CD8-positive, alpha-beta T cell (primary cell): ENCODE measurements at places on chromosomes 5 and 9. TPM values are rescaled to one million over a fixed set of nuclear protein-coding genes. Genes with fewer than 3 reads are reported as not detected.

GRCh38 chr5:131974016-131974415 lies 28.6 kb upstream of the MEIKIN start:
- DNase-seq, result no peak

DNA sequence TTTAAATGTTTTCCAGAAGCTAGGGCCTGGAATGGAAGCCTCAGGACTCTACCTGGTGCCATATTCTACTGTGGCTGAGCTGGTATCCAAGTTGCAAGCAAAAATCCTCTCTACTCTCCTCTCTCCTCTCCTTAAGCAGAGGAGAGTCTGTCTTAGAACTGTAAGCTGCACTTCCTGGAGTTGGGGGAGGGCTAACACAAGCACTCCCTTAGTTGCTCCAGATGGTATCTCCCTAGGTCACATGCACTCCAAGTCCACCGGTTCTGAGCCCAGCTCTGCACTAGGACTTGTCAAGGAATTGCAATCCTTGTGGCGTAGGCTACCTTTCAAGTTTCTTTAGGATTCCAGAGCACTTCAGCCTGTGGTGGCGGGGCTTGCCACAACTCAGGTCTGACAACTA lies 513.9 kb upstream of the RGMB start:
- DNase-seq, result no peak

- DNase-seq, result no peak
Observed at GRCh38 chr9:106284296-106284695, 578.7 kb upstream of the ZNF462 start.

GRCh38 chr5:17216176-17216973 lies 1.1 kb upstream of the BASP1 start:
- DNase-seq, result no peak

DNA sequence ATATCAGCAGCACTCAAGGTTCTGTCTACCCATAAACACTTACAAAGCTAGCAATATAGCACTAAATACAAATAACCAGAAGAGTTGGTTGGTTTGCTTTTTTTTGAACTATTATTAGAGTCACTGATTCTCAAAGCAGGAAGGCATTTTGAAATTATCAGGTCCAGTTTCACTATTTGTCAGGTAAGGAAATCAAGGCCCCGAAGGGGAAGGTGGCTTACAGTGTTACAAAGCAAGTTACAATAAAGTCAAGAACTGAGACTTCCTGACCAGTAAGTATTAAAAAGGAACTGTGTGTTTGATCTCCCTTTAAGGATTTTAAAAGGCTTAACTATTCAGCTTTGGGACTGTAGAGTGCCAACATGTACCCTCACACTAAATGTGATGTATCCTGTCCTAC lies 10.8 kb downstream of the C5orf15 start:
- DNase-seq, result no peak

- no peak for DNase-seq
Observed at GRCh38 chr5:167217097-167217743, 1074.2 kb upstream of the WWC1 start.

DNA sequence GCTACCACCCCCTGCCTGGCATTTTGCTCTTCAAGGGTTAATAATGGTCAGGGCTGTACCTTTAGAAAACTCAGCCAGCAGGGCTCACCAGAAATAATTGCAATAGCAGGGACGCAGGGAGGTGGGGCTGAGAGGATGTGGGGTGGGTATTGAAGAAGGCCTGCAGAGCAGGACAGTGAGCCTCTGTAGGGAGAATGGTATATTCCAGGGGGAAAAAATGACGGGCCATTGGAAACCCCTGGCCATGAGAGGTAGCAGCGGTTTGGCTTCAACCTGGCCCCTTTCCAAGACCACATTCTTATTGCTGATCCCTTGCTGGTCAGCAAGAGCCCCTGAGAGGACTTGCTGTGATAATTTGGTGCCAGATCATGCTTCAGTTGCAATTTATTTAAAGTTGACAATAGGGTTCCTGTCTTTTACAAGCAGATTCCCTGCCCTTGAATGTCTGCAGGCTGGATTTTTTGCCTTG lies 36.7 kb upstream of the CTNNA1 start:
- DNase-seq, result no peak

GRCh38 chr9:86282077-86282978 lies at the start of gene ISCA1:
Gene ISCA1 (minus strand): TSS chr9:86282538. CDS start chr9:86282458, 80 bp downstream.
- peak; percentile 98 for DNase-seq

DNA sequence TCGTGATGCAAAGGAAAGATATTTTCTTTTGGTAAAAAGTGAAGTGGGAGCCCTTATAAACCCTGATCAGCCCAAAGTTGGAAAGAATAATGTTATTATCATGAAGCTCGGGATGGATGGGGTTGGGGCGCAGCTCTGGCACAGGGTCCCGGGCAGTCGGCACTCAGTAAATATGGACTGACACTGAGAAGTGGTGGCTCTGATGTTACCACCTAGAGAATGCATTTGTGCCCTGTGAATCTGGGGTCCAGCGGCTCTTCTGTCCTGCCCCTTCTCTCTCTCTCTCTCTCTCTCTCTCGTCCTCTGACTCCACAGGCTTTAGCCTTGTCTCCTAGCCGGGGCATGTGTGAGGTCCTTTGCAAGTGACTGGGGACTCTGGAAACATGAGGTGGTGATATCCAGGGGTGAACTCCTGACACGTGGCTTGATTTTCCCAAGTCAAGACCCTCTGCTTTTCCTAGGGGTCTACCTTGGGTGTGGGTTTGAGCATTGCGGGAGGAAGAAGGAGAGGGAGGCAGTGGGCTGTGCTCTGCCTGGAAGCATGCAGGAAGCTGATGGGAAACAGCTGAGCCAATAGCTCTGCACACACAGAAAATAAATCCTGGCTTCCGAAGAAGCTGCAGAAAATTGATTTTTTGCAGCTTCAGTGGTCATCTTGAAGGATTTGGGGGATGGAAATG lies 162.7 kb downstream of the MACROH2A1 start:
- no peak for DNase-seq

DNA sequence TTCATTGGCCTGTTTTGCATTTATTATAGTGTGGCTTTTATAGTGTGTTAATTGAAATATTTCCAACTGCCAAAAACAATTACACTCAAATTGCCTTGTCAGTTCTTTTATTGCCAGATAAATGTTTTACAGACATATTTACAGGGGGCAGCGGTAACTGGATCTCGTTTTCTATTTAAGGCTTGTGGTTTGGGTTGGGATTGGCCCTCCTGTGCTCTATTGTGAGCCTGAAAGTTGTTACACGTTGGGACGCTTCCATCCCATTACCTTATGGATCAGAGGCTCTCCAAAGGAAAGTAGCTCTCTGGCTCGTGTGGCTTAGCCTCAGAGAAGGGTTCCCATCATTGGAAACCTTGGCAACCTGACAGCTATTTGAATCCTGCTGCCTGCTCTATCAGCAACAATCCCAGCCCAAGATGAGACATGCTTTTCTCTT lies 20.8 kb downstream of the DNAI1 start:
- DNase-seq, result no peak

DNA sequence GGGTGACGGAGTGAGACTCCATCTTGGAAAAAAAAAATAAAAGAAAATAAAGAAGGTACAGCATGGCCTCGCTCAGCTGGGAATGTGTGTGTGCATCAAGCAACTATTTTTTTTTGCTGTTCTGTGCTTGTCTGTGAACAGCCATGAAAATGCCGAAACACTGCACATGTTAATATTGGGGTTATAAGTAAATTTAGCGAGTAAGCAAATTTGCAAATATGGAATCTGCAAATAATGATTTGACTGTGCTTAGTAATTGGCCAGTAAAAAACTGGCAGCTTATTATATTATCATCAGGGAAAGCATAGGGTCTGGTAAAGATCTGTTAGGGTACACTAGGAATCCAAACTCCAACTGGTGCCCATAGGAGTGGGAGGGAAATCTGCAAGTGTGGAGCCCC lies 278.1 kb upstream of the KLF4 start:
- no peak for DNase-seq

DNA sequence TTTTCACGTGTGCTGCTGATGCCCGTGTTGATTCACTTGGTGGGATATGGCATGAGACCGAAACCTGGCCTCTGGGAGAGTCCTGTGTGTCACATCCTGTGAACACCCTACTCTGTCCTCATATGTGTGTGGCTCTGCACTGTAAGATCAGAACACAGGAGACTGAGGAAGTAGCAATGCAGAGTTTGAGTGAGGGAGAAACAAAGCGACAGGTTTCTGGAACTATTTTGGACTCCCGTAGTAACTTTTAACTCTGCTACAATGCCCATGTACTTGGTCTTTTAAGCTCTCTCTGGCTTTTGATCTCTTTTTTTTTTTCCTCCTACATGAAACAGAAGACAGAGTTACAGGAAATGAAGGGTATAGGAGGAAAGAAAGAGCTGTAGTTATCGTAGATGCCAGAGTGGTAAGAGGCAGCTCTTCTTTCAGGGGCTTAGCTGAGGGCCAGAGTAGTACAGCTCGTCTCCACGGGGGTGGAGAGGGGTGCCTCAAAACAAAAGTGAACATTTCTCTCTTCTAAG lies 26.6 kb downstream of the GRAMD2B start:
- peak; percentile 53 for DNase-seq

DNA sequence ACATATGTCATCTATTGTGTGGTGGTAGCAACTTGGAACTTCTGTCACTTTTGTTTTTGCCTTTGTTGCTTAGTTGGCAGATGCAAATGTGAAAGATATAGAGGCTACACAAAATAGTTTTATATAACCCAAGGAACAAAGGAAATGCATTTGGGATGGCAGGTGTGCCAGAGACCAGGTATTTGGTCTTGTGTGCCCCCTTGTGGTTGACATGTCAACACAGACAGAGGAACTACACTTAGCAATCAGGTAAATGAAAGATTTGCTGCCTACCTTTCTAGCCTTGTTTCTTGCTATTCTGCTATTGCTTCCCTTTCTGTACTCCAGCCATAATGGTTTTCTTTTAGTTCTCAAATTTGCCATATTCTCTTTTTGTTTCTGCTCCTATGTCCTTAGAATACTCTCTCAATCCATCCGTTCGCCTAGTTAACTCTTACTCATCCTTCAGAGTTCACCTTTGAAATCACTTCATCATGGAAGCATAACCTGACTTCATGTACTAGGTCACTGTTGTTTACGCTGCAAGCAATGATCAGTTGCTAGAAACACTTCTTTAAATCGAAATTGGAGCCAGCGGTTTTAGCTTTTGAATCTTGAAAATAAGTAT lies 119.5 kb downstream of the TRPM3 start:
- no peak for DNase-seq

DNA sequence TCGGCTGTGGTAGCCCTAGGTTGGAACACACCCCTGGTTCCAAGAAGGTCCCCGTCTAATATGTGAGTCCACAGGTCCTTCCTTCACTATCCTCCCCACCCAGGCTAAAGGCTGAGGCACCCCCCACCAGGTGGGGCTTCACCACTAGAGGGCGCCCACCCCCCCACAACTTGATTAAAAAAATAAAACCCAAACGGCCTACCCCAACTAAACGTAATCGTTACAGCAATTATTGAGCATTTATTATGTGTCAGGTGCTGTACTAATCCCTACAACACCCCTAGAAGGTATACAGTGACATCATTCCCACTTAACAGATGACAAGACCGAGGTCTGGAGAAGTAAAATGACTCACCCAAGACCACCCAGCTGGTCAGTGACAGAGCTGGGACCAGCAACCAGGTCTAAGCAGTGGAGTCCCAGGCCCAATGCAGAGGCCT lies 65.0 kb downstream of the FGF18 start:
- DNase-seq, result peak; percentile 22

GRCh38 chr9:5688109-5688508 lies 59.2 kb downstream of the RIC1 start:
- no peak for DNase-seq

DNA sequence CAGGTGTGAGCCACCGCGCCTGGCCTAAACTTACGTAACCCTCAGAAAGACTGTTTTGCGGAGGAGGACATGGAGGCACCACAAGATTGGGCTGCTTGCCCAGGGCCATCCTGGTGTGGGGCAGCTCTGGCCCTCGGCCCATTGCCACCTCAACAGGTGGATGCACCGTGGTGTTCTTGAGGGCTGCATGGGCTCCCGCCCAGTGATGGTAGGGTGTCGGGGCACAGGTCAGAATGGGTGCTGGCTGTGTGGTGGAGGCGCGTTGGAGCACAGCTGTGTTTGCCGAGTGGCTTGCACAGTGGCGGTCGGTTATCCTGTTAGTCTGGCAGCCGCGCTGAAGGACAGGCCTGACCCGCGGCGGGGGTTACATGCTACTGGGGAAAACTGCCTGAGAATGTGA lies 196.9 kb downstream of the CACNA1B start:
- no peak for DNase-seq

DNA sequence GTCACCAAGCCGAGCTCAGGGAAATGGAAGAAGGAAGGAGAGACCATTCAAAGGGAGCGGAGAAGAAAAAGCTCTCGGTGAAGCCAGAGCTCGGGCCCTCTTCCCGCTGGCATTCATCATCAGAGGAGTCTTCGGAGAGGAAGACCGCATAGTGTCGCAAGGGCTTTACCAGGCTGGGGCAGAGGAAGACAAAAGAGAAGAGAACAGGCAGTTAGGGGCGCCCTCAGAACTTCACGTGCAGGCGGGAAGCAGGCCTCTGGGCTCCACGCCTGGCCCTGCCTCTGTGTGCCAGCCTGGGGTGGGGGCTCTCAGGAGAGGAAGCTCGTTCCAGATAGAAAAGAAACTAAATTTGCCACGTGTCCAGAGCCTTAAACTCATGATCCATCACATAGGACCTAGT lies 31.7 kb downstream of the CRB2 start:
- no peak for DNase-seq

- no peak for DNase-seq
Observed at GRCh38 chr5:140953234-140953633, 13.0 kb upstream of the PCDHAC2 start.

GRCh38 chr9:124321416-124321815 lies 63.7 kb downstream of the NEK6 start:
- DNase-seq, result no peak

- DNase-seq, result no peak
Observed at GRCh38 chr5:134131578-134132350, 17.3 kb downstream of the TCF7 start.

GRCh38 chr5:119336262-119336661 lies 19.6 kb upstream of the TNFAIP8 start:
- DNase-seq, result no peak

GRCh38 chr5:129245489-129245888 lies 150.9 kb downstream of the ISOC1 start:
- DNase-seq, result no peak

- DNase-seq, result no peak
Observed at GRCh38 chr5:41598011-41598410, 87.6 kb upstream of the PLCXD3 start.

- DNase-seq, result no peak
Observed at GRCh38 chr9:95140821-95141220, 176.7 kb downstream of the FANCC start.

Gene FOXD4L3
- total RNA-seq, result not detected

Gene GNPDA1
- 5.2 TPM for total RNA-seq

Gene GCNT4
- total RNA-seq, result 6.8 TPM

Gene CAPSL
- total RNA-seq, result not detected

Gene PCDHGB6
- total RNA-seq, result not detected

Gene SMARCA2
- 198 TPM for total RNA-seq

Gene NUP188
- total RNA-seq, result 49.0 TPM

Gene SPINK7
- not detected for total RNA-seq

Gene C7
- total RNA-seq, result not detected

Gene FOXD4L6
- total RNA-seq, result not detected

Gene RNF224
- not detected for total RNA-seq

Gene PDE6A
- not detected for total RNA-seq

Gene GARIN3
- not detected for total RNA-seq

Gene RLN1
- total RNA-seq, result 0.78 TPM

Gene PLCXD3
- not detected for total RNA-seq
